NCI-H187 (cell line): ENCODE measurements at places on chromosomes 2 and 18.
A peak's percentile ranks its signal among the peaks of the same experiment; 100 is the strongest.

- no peak for DNase-seq
Measured at GRCh38 chr18:35641916-35642315, 60.4 kb downstream of the GALNT1 start.

DNA sequence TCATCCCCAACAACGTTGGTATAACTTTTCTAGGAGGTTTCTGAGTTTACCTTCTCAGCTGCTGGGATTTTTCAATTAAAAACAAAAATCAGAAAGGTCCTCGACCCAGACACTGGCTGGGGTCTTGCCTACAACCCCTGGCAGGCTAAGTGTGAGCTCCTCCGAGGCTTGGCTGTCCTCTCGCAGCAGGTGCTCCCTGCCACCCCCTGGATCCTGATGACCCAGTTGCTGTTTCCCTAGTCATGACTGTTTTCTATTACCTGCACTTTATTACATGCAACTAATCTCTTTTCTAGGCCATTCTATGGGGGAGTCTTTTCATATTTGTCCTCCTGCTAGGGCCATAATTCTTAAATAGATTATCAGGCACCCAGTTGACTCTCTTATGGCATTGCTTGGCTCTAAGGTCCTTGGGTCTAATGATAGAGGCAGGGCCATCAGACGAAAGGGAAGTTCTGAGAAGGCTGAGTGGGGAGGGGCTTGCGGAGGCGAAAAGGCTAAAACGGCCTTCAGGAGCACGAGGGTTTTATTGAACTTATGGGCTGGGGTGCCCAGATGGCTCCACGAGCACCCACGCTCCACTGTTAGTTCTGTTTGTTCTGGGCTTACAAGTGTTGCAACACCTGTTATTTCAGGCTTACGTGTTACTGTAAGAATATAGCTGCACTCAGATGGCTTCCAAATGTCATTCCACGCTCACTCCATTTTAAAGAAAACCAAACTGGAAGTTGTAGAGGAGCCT lies 166.0 kb downstream of the NCK2 start:
- no peak for DNase-seq

GRCh38 chr2:176068419-176068832 lies 15.3 kb downstream of the EVX2 start:
- no peak for DNase-seq

DNA sequence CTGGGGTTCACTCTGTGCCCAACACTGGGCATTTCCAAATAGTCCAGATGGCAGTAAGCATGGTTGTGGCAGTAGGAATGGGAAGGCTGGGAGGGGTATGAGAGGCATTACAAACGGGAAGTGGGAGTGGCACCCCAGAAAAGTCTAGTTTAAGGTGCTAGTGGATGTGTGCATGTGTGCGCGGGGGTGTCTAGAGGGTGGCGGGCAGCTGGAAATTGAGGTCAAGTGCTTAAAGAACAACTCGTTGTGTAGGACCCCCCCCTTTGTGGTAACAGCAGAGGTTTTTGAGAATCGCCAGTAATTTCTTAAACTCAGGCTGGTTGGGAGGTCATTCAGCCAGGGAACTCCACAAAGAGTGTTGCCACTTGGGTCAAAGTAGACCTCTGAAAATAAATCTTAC lies 69.9 kb downstream of the RHBDD1 start:
- DNase-seq: no peak

- no peak for DNase-seq
Measured at GRCh38 chr18:2681993-2682603, 26.6 kb downstream of the SMCHD1 start.

GRCh38 chr2:9824441-9824840 lies 18.8 kb upstream of the TAF1B start:
- DNase-seq: no peak

DNA sequence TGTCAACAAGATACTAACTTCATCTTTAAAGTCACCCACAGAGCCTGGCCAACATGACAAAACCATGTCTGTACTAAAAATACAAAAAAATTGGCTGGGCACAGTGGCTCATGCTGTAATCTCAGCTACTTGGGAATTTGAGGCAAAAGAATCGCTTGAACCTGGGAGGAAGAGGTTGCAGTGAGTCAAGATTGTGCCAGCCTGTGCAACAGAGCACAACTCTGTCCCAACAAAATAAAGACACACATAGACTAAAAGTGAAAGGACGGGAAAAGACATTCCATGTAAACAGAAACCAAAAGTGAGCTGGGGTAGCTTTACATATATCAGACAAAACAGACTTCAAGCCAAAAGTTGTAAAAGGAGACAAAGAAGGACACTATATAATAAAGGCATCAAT lies 34.8 kb downstream of the USP34 start:
- DNase-seq: no peak

DNA sequence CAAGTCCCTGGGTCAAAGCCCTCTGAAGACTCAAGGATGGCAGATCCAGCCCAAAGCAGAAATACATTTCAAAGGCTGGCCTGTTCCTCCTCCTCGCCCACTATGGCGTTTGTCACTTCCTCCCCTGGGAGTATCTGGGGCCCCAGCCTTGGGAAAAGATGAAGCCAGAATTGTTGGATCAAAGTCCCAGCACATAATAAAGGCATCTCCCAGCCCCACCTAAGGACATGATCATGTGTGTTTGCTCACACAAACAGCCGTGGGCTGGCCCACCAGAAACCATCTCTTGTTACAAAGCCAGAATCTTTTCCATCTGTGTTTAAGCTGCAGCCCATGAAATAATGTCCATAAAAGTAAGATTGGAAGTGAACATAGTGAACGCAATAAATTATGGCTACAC lies 50.1 kb upstream of the HAAO start:
- no peak for DNase-seq

DNA sequence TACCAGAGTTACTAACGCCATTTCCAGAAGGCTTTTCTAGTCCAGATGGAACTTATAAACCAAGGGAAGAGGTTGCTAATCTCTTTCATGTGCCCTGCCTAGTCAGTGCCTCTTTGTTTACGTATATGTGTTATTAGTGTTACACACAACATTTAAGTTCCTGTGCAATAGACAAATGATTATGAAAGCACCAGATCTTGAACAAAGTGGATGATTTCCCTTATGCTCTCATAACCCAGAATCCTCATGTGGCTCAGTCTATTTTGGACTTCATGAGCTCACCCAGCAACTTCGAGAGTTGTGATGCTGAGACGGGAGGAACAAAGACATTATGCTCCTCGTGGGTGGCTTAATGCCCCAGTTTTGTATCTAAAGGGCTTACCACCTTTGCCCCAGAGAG lies 214.4 kb upstream of the SP5 start:
- DNase-seq: no peak

- DNase-seq: no peak
Measured at GRCh38 chr2:240438810-240439697, 3.6 kb downstream of the GPC1 start.

DNA sequence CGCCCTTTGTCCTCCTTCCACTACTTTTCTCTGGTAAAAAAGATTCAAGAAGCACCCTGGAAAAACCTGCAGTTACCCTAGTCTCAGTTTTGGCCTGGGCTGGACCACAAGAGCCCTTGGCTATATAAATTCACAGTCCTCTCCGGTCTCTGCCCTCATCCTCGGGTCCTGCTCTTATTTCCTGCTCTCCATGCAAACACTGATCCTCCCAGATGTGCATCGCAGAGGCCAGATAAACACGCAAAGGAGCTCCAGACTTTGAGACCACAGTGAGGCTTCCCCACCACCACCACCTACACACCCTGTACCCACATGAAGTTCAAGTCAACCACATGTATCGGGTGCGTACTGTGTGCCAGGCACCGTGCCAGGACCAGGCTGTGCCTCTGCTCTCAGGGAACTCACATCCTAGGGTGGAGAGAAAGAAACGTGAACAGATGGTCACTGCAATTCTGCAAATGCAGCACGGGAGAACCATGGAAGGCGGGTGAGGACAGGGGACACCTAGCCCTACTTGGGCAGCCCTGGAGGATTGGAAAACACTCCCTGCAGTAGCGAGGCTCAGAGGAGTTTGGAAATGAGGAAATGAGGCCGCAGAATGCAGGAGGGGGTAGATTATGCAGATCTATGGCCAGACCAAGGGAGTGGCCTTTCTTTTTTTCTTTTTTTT lies 7.4 kb downstream of the CTDSP1 start:
- no peak for DNase-seq

DNA sequence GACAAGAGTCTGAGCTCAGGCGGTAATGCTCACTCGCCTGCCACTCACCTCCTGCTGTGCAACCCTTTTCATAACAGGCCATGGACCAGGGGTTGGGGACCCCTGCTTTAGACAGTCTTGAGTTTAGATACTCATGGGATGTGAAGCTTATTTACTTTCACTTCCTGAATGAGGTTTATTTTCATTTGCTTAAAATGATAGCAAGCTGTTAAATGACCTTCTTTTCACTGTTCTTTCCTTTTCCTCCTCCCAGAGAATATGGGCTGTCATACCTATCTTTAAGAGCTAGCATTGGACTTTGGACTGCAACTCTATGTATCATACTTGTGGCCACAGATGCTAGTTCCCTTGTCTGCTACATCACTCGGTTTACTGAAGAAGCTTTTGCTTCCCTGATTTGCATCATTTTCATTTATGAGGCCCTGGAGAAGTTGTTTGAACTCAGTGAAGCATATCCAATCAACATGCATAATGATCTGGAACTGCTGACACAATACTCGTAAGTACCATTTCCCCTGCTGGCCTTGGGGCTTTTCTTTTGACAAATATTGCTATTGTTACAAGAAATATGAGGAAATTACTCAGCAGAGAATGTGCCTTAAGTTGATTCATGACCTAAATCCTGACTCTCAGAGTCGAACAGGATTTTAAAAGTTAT lies 168.5 kb downstream of the DPP4 start:
- DNase-seq: peak; percentile 53

DNA sequence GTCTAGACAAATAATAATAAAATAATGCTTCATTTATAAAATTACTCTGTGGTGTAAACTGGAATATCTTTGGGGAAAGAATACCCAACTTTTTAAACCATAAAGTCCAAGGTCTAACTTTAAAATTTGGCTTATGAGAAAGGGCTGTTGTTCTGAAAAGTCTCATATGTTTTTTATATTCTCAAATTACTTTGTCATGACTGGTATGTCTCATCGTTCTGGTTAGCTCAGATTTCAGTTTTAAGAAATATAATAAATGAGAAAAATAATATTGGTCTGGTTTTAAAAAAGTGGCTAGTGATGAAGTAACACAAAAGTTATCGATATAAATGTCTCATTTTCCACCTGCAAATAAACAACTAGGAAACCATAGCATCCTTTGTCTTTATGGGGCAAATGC lies 1658.1 kb downstream of the LRP1B start:
- no peak for DNase-seq

GRCh38 chr2:120224256-120224655 lies 1.1 kb upstream of the TMEM185B start:
- no peak for DNase-seq

- DNase-seq: no peak
Measured at GRCh38 chr2:37325625-37326071, 1.0 kb upstream of the PRKD3 start.

DNA sequence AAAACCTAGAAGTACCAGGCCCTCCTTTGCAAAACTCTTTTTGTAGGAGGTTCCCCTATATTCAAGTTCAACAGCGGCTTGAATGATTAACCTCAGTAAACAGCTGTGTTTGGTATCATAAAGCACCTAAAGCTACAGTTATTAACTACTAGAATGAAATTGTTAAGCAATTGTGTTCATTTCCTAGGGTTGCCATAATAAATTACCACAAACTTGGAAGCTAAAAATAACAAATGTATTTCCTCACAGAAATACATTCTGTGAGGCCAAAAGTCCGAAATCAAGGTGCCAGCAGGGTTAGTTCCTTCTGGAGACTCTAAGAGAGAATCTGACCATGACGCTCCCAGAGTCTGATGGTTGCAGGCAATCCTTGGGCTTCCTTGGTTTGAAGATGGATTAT lies 202.1 kb upstream of the ACVR2A start:
- no peak for DNase-seq

DNA sequence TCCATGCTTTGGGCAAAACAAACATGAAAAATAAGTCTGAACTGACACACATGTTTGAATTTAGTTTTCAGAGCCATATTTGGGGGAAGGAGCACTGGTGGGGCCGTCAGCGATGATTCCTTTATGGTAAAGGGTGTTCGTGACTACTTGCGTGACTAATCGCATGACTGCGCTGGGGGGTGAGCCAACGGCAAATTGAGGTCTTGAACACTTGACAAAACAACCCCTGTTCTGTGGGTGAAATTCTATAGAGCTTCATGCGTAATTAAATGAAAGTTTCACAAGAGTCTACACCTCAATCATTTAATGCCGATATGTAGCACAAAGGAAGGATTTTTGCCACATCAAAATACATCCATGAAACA lies 127.5 kb upstream of the CYP1B1 start:
- DNase-seq: no peak

GRCh38 chr18:53698907-53699306 lies 525.6 kb downstream of the MBD2 start:
- DNase-seq: no peak

DNA sequence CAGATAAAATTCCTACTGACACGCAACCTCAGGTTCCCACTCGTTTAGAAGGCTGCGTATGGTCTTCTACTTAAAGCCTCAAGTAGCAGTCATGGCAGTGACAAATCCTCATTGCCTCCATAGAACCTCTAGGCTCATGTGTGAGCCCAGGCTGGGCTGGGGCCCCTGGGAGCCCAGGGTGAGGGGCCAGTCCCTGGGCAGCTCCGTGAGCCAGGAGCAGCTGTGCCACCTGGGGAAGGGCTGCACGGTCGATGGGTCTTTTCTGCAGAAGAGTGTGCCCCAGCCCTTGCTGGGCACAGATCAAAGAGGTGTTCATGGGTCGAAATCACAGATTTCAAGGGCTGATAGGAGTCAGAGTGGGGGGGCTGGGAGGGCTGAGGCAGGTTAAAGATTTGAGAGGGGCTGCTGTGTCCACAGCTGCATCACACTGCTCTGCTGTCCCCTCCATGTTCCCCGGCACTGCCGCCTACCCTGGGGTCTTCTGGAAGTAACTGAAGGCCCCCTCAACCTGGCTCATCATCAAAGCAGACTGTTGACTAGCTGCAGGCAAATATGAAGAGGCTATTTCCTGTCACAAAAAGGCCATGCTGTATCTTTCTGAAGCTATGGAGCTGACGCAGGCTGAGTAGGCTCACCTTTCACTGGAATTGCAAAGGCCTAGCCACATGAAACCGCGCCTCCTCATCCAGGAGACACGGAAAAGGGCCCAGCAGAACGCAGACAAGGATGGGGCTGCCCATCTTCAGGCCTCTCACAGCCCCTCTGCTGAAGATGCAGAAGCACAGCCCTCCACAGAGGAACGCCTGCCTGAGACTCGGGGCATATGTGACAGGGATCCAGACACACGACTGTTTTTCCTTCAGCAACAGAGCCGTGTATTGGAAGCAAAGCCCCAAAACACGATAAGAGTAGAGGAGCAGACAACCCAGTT lies 35.7 kb upstream of the ALPP start:
- no peak for DNase-seq

- peak; percentile 90 for DNase-seq
Measured at GRCh38 chr2:16050261-16050907, 110.0 kb downstream of the MYCN start.
